ENCODE measurements at places on chromosomes 4 and X.
A peak's percentile ranks its signal among the peaks of the same experiment; 100 is the strongest.

DNA sequence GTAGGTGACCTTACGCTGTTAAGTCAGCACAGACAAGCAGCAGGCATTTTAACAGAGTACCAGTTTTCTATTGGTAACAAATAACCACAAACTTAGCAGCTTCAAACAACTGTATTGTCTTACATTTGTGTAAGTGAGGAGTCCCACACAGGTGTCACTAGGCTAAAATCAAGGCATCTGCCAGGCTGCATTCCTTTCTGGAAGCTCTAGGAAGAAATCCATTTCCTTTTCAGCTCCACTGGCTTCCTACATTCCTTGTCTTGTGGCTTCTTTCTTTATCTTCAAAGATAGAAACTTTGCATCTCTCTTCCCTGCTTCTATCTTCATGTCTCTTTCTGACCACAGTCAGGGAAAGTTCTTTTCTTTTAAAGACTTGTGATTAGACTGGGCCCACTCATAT is 139.9 kb downstream of the TMEM144 start:
- DNase-seq = no peak

DNA sequence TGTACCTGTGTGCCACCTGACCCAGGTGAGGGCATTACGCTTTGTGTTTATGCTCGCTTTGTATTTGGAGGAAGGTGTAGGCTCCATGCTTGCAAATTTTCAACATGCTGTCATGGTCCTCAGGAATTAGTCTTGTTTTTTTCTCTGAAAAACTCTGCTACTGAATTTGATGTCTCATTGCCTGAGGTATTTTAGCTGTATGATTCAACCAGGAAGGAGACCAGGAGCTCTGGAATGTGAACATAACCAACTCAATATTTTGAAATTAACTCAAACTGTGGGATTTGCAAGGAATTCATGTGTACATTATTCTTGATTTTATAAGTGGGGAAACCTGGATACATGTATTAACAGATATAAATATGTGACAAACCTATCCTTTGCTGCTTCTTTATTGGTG is 134.1 kb downstream of the SLC4A4 start:
- DNase-seq = no peak

DNA sequence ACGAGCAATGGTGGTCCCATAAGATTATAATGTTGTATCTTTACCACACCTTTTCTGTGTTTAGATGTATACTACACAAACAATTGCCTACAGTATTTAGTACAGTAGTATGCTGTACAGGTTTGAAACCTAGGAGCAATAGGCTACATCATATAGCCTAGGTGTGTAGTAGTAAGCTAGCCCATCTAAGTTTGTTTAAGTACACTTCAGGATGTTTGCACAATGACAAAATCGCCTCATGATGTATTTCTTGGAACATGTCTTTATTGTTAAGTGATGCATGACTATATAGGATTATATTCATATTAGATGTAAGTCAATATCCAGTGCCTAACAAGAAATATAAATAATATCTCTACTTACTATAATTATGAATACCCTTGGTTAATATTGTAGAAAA is 104.6 kb downstream of the SLC10A6 start:
- no peak for DNase-seq

DNA sequence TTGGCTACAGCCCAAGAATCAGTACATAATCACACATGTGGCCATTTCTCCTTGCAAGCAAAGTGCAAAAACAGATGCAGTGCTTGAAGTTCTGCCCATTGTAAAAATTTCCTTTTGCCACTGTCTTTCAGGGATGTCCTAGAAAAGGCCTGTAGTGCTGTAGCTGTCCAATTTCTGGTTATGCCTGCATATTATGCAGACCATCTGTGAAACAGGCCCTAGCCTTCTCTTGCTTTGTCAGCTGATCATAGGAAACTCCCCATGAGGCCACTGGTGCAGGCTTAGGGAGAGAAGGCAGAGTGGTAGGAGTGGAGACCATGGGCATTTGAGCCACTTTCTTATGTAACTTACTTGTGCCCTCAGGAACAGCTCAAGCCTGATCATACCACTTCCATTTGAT is 130.4 kb upstream of the GABRA2 start:
- no peak for DNase-seq

GRCh38 chr4:171794528-171794927 is 18.7 kb upstream of the GALNTL6 start:
- DNase-seq = no peak

DNA sequence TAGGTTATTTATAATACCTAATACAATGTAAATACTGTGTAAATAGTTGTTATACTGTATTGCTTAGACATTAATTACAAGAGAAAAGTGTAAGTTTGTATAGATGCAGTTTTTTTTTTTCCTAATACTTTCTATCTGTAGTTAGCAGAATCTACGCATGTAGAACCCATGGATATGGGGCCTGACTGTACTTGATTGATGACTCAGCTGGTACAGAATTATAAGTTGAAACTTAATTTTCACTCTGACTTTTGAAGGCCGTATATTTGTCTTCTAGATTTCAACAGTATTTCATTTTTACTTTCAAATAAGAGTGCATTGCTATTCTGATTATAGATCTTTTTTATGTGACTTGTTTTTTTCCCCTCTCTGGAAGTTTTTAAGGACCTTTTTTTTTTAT is 30.8 kb upstream of the NDUFC1 start:
- no peak for DNase-seq

- DNase-seq = no peak
Observed at GRCh38 chr4:7801001-7801400, 138.7 kb downstream of the AFAP1 start.

GRCh38 chrX:7059859-7060258 is 87.7 kb upstream of the STS start:
- DNase-seq = no peak

DNA sequence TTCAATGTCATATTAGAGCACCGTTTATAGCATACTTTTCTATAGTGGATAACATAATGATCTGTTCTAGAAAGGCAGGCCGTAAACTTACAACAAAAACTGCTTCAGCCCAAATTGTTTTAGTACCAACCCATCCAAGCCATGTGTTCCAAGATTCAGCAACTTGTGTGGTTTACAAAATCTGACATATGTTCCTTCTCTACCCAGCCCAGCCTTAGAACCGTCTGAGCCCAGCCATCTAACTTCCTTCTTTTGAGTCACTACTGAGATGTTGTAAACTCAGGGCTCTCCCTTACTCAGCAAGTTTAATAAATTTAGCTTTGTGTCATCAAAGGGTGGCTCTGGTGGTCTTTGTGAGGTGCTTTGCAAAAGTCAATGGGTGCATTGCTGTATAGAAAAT is 32.4 kb upstream of the REPS2 start:
- no peak for DNase-seq

GRCh38 chrX:115324194-115324593 is 34.7 kb downstream of the LUZP4 start:
- no peak for DNase-seq

DNA sequence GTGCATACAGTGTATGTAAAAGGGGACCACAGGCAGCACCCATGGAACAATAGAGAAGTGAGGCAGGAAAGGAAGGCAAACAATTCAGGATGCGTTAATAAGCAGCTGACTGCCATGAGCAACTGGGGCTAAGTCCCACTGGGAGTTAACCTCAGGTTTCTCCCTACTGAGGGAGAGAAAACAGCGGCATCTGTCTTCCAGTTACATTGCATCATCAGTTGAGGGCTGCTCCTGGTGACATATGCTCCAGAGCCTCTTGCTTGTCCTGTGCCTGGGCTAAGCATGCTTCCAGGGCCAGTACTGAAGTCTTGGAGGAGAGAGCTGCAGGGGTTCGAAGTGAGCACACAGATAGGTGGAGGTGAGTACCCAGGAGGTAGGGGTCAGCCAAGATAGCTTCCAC is 24.3 kb downstream of the RAI2 start:
- DNase-seq = peak; percentile 53

DNA sequence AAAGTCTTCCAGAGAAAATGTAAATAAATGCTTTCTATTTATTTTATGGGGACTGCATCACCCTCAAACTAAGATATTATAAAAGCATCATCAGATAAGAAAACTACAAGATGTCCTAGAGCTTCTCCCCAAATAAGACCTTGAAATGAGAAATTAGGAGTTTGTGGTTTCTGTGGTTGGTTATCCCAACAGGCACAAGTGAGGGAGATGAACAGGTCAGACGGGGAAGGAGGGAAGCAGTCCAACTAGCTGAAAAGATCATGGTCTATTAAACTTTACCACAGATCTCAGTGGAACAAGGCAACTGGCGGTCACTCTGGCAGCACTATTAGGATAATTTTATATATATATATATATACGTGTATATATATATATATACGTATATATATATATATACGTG is 319.3 kb upstream of the GRID2 start:
- DNase-seq = no peak

- no peak for DNase-seq
Observed at GRCh38 chr4:176638992-176639391, 153.7 kb downstream of the VEGFC start.

- DNase-seq = peak; percentile 66
Observed at GRCh38 chr4:682490-683172, 6.3 kb downstream of the SLC49A3 start.

DNA sequence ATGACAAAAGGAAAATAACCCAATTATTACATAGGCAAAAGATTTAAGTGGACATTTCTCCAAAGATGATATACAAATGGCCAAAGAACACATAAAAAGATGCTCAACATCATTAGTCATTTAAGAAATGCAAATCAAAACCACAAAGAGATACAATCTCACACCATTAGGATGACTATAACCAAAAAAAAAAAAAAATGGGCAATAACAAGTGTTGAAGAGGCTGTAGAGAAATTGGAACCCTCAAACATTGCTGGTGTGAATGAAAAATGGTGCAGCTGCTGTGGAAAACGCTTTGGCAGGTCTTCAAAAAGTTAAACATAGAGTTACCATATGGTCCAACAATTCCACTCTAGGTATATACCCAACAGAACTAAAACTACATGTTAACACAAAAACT is 5.6 kb upstream of the PRDX4 start:
- no peak for DNase-seq

DNA sequence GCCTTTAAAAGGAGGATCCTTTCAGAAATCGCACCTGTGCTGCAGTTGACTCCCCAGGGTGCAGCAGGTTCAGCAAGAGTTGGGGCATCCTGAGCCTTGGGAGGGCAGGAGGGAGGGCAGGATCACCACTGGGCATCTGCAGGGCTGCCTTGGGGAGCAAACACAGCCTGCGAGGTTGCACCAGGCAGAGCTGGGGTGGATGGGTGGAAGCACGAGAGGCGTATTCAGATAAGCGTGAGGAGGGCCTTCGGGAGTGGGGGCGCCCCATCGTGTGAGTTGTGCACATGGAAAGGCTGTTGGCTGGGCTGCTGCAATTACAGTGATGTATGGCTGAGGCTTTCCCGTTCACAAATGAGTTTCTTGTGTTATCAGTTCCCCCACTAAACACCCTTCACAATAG is 55.5 kb downstream of the PSAPL1 start:
- DNase-seq = no peak

DNA sequence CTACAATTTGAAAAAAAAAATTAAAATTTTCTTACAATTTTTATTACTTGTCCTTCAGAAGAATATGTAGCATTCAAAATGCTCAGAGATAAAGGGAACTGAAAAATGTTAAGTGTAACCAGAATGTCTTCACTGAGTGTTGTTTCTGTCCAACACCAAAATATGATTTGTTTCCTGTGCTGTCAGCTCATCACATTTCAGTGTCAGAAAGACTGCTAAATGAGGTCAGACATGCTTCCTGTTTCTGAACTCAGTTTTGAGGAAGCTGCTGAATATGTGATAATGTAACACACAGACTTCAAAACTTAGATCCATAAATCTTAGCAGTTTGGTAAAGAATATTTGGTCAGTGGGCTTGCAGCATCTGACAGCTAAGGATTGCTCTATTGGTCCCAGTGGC is 1849.7 kb downstream of the PCDH7 start:
- no peak for DNase-seq

DNA sequence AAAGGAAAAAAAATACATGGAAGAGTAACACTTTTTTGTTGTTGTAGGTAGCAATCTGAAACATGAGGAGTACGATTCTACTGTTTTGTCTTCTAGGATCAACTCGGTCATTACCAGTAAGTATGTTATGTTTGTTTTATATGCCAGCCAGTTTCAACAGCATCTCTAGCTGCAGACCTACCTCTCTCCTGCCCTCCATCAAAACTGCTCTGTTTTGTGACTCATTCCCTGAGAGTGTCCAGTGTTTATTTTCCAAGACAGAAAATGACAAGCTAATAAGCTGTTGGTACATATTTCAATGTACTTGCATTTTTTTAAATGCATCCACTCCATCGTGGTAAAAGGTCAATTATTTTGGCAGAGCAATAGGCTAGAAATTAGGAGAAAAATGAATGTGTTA is 347 bp downstream of the AMTN start:
- DNase-seq = no peak

DNA sequence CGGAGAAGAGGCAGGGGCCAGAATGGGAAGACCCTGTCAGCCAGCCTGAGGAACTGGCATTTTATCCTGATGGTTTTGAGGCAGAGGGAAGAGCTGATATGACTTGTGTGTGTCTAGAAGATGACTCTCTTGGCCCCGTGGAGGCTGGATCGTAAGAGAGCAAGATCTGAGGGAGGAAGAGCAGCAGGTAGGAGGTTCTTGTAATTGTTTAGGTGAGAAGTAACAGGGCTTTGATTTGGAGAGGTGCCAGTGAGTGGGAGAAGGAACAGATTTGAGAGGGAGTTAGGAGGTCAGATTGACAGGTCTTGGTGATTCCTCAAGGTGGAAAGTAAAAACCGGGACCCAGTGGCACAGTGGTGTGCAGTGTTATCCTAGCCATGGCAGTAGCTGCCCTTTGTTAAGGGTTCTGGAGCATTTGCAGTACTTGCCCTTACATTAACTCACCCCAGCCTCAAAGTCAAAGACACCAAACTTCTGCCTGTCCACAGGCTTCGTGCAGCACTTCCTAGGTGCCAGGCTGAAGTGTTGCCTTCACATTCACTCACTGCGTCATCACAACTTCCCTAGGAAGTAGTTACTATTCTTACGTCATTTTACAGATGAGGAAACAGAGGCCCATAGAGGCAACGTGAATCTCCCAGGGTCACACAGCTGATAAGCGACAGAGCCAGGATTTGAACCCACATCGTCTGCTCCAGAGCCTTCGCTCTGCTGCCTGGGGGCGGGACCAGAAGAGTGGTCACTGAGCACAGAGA is 23.7 kb downstream of the RTL5 start:
- no peak for DNase-seq

DNA sequence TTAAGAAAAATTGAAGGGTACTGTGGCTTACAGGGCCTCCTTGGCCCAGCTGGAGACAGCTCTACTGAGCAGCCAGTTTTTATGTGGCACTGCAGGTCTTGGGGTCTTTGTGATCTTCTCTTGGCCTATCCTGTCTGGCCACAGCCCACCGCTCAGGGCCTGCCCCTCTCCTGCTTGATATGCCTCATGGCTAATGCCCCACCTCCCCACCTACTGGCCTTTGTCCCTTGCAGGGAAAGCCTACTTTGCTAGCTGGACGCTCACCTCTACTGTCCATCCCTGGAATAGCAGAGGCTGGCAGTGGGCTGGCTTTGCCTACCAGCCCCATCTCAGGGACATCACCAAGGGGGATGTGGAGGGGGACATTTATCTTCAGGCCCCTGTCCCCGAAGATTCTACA is 134.1 kb downstream of the PJA1 start:
- DNase-seq = no peak
